ENCODE measurements at places on chromosomes 3 and 15. TPM values are rescaled to one million over a fixed set of nuclear protein-coding genes. Genes with fewer than 3 reads are reported as not detected.

NPAP1 gene
- total RNA-seq: not detected

CCDC54 gene
- not detected for total RNA-seq

FBXW12 gene
- not detected for total RNA-seq

ITIH1 gene
- total RNA-seq: 0.17 TPM

ALS2CL gene
- total RNA-seq: 1.8 TPM

IL1RAP gene
- total RNA-seq: 42.6 TPM

KBTBD8 gene
- 3.1 TPM for total RNA-seq

RSRC1 gene
- total RNA-seq: 36.7 TPM

SLC12A8 gene
- 13.2 TPM for total RNA-seq

Measured in smooth muscle cell of the pulmonary artery (primary cell).